ENCODE measurements at places on chromosomes 2 and 18.
A peak's percentile ranks its signal among the peaks of the same experiment; 100 is the strongest.

DNA sequence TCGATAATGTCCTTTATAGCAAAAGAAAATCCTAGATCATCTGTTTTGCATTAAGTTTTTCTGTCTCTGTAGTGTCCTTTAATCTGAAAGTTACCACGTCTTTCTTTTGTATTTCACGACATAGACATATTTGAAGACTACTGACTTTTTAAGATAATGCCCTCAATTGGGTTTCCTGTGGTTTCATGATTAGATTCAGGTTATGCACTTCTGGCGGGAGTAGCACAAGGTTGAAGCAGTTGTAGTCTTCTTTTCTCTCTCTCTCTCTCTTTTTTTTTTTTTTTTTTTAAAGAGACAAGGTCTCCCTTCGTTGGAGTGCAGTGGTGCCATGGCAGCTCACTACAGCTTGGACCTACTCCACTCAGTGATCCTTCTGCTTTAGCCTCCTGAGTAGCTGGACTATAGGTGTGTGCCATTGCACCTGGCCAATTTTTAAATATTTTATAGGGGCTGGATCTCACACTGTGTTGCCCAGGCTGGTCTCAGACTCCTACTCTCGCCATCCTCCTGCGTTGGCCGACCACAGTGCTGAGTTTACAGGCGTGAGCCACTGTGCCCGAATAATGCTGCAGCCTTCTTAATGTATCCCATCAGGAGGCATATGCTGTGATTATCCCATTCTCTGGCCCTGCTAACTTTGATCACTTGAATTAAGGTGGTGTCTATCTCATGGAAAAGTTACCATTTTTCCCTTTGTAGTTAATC lies 3.9 kb downstream of the INPP4A start:
- H3K4me1 ChIP-seq: peaks cover 69% of the 10 kb centered on the region
- no peaks in the 10 kb centered on the region for H3K27me3 ChIP-seq
- peak overlapping the region; percentile 33 for H3K4me3 ChIP-seq
- DNase-seq: peak; percentile 39
- H3K36me3 ChIP-seq: no peaks in the 10 kb centered on the region

DNA sequence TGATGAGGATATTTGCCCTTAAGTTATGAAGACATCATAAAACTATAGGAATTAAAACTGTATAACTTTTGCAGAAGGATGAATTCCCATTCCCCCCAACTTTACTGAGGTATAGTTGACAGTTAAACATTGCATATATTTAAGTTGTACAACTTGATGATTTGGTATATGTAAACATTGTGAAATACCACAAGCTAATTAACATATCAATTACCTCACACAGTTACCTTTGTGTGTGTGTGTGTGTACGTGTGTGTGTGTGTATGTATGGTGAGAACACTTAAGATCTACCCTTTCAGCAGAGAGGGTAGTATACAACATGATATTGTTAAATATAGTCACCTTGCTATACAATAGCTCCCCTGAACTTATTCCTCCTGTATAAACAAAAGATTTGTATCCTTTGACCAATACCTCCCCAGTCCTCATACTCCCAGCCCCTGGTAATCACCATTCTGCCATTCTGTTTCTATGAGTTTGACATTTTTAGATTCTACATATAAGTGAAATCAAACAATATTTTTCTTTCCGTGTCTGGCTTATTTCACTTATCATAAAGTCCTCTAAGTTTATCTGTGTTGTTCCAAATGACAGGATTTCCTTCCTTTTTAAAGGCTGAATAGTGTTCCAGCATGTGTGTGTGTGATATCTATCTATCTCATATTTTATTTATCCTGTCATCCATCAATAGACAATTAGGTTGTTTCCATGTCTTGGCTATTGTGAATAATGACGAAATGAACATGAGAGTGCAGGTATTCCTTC lies 48.2 kb upstream of the FAM136A start:
- H3K36me3 ChIP-seq: no peaks in the 10 kb centered on the region
- H3K4me1 ChIP-seq: no peaks in the 10 kb centered on the region
- no peak for DNase-seq
- H3K27me3 ChIP-seq: no peaks in the 10 kb centered on the region
- H3K4me3 ChIP-seq: no peak overlapping the region

- H3K27ac ChIP-seq: no peak overlapping the region
- DNase-seq: no peak
Measured at GRCh38 chr2:219001577-219002394, 8.6 kb upstream of the CRYBA2 start.

DNA sequence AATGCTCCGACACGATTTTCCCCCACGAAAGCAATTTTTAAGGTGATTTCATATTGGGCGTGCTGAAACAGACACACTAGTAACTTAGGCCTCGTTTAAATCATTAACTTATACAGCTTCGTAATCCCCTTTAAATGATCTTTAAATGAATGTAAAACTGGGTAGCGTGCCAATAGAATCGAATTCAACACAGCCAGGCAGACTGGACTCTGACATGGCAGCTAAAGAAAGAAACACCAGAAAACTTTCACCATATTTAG lies 2.4 kb upstream of the ID2 start:
- peaks cover 20% of the 10 kb centered on the region for H3K4me1 ChIP-seq
- peak overlapping the region; percentile 44 for H3K4me3 ChIP-seq
- H3K27me3 ChIP-seq: peaks cover 40% of the 10 kb centered on the region
- peak overlapping the region; percentile 70 for H3K27ac ChIP-seq

DNA sequence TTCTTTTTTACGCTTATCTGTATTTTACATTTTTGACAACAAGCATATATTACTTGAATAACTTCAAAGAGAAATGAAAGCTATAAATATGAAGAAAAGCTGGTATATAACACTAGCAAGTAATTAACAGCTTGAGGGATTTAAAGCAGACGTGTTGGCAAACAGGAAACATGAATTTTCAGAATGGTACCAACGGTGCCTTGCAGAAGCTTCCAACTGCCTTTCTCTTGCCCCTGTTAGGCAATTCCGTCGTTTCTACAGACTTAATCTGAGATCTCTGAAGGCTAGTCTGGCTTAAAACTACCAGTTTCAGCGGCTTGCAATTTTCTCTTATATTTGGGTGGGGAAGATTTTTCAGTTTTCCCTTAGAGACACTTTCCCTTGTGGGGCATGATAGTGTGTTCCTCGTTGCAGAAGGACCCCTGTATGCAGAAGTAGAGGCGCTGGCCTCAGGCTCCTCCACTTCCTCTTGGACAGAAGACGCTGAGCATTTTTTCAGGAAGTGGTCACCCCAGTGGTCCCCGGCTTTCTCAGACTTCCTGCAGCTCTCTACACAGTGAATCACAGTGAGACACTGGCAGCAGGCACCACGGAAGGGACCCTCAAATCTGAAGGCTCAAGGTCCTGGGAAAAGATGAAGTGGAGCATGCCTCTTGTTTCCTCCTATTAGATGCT lies 56.2 kb upstream of the SLC16A14 start:
- H3K27me3 ChIP-seq: no peaks in the 10 kb centered on the region
- DNase-seq: no peak
- no peak overlapping the region for H3K4me3 ChIP-seq

- H3K27ac ChIP-seq: no peak overlapping the region
- no peak overlapping the region for H3K4me3 ChIP-seq
- no peaks in the 10 kb centered on the region for H3K36me3 ChIP-seq
- H3K27me3 ChIP-seq: no peaks in the 10 kb centered on the region
- H3K4me1 ChIP-seq: peaks cover 4% of the 10 kb centered on the region
Measured at GRCh38 chr2:1156059-1156458, 205.4 kb downstream of the SNTG2 start.

DNA sequence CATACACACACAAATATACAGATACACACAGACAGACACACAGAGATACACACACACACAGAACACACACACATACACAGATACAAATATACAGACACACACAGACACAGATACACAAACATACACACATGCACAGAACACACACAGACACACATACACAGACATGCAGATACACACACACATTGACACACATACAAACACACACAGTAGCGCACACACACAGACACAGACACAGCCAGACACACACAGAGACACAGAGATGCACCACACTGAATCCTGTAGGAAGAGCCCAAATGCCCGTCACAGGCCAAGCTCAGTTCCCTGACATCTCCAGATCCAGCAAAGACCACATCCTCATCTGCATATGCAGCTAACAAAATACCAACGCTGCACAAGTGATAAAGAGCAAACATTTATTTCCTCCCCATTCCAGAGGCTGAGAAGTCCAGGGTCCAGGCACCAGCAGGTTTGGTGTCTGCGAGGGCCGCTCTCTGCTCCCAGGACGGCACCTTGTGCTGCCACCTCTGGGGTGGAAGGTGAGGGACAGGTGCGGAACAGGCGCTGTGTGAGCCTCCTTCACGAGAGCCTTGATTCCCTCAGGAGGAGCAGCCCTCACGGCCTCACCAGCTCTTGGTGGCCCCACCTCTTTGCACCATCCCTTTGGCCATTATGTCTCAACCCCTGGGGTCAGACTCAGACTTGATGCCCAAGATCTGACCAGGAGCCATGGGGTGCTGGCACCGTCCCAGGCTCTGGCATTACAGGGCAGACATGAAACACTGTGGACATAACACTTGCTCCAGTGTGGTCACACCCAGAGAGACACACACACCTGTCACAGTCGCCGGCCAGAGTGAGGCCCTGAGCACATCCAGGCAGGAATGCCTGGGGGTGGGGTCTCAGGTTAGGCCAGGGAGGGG lies 108.7 kb downstream of the NDUFA10 start:
- DNase-seq: no peak
- H3K36me3 ChIP-seq: no peaks in the 10 kb centered on the region
- no peak overlapping the region for H3K4me3 ChIP-seq
